ENCODE measurements at places on chromosomes 3 and 15.

DNA sequence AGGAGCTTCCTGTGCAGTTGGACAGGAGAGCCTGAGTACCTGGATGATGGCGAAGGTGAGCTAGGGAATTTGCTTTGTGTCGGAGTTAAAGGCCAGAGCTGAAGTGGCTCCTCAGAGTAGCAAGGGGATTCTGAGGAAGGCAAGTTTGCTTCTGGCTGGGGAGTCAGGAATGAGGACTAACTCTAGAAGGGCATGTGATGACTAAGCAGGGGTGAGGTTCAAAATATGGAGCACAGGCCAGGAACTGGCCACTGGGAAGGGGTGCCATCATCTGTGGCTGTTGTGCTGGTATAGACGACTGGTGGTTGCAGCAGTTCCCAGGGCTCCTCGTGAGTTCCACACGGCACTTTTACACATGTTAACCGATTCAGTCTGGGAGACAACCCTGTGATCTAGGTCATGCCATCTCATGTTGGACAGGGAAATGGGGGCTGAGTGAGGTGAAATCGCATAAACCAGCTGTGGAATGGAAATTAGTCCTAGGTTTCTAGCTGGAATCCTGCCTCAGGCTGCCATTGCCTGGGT is 100.8 kb downstream of the EEFSEC start:
- no peak for DNase-seq

DNA sequence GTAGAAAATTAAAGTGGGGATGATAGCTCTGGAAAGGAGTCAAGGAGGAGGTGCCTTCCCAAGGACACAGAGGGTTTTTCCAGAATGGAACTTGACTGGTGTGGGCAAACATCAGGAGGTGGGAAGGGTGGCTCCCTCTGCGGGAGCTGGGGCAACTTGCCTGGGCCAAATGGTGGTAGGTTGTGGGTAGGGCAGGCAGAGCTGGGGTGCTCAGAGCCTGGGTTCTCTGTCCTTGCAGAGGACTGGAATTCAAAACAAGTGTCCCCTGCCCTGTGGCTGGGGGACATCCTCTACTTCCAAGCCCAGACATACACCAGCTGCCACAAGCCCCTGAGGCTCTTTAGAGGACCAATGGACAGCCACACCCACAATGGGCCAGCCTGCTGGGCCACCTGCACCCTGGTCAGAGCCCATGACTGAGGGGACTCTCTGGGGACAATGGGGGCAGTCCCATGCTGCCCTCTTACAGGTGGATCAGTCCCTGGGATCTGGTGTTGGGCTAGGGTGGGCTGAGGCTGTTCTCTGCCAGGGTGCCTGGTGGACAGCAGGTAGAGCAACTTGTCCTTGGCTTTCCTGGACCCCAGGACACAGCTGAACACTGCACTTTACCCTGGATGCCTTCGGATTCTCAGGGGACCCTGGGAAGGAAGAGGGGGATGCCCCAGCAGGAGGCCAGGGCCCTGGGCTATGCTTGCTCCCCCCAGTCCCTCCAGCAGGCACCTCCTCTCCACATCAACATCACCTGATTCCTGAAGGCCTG is 38.6 kb upstream of the CSPG4 start:
- no peak for DNase-seq

DNA sequence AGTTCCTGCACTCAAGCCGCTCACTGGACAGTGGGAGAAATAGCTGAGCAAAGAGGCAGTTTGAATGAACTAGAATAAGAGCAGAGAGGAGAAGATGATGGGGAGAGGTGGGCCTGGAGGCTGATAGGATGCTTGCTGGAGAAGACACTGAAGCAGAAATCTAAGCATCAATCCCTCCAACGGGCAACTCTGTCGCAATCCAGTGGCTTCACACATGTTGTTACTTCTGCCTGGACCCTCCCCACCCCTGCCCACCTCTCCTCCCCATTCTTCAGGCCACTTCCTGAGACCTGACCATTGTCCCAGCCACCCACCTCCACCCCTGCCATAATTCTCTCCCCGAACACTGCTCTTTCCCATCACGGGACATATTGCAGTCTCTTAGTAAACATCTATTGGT is 76.0 kb downstream of the SRGAP3 start:
- DNase-seq = no peak

GRCh38 chr3:114498539-114499370 is 204.9 kb downstream of the TIGIT start:
- peak; percentile 78 for DNase-seq

GRCh38 chr15:64894395-64895056 is 17.2 kb upstream of the ANKDD1A start:
- DNase-seq = no peak

- peak; percentile 49 for DNase-seq
Measured at GRCh38 chr15:78840661-78841375, 29.6 kb upstream of the ADAMTS7 start.

GRCh38 chr15:90006217-90007075 is 5.3 kb downstream of the ZNF710 start:
- peak; percentile 75 for DNase-seq

DNA sequence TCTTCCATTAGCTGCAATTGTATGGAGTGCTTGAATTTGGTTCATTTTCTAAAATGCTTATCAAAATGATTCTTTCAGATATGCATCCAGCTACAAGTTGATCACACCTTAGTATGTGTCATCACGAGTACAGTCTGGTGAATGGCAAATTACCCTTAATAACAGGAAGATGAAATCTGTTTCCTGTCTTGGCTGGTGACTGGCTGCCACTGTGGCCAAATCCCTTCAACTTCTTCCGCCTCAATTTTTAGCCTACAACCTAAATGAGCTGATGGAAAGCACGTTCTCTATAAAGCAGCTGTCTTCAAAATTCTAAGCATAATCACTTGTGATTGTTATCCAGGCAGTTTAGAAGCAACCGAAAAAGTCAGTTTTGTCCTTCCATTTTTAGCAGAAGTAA is 387.1 kb upstream of the NECTIN3 start:
- DNase-seq = peak; percentile 3

- no peak for DNase-seq
Measured at GRCh38 chr3:193686665-193687483, 93.9 kb downstream of the OPA1 start.

GRCh38 chr15:60673166-60673565 is 194.2 kb upstream of the ICE2 start:
- no peak for DNase-seq

GRCh38 chr15:51314391-51315337 is 23.7 kb downstream of the CYP19A1 start:
- no peak for DNase-seq

- DNase-seq = no peak
Measured at GRCh38 chr15:67380921-67381320, 126.3 kb downstream of the IQCH start.

- DNase-seq = no peak
Measured at GRCh38 chr15:94749811-94750617, 518.7 kb downstream of the MCTP2 start.

DNA sequence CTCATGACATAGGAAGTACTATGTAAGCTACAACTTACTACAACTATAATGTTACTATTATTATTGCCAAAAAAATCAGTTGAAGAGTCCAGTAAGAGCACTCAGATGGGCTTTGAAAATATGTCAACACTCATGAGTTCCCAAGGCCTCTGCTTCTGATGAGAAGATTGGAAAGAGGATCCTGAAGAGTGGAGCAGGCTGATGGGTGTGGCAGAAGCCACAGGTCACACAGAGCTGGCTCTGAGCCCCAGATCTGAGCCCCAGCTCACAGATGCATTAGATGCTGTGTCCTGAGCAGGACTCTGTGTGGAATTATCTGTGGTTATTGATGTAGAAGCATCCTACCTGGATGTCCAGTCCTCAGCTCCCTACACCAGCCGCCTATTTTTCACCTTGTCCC is 65.6 kb downstream of the SPSB4 start:
- DNase-seq = no peak

- no peak for DNase-seq
Measured at GRCh38 chr15:73335026-73335425, 33.7 kb downstream of the HCN4 start.

- DNase-seq = no peak
Measured at GRCh38 chr3:42692667-42693529, 7.6 kb downstream of the KLHL40 start.

- DNase-seq = peak; percentile 16
Measured at GRCh38 chr15:76327191-76328105, 9.1 kb upstream of the ISL2 start.

- DNase-seq = no peak
Measured at GRCh38 chr3:88807491-88808105, 299.8 kb upstream of the EPHA3 start.

DNA sequence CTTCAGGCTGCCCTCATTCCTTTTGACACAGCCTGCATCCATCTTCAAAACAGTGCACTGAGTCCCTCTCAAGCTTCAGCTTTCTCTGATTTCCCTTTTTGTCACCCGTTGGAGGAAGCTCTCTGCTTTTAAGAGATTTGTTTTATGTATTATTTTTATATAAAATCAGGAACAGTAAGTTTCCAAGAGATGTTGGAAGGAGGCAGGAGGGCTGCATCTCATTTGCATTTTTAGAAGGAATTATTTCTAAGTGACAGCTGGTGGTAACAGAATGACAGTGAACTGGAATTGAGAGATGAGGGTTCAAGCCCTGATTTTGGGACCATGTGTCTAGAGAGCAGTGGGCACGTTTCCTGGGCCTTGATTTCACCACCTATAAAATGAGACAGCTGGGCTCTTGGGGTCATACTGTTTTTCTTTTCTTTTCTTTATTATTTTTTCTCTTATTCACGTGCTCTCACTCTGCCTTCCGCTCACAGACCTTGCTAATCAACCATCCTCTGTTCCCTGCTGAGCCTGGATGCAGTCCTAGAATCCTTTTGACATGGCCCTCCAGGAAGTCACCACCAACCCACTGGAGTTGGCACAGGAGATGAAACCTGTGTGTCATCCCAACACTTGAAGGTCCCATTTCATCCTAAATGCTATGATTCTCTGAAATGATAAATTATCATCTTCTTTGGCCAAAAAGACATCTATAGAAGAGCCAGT is 148.6 kb downstream of the CACNA2D3 start:
- peak; percentile 34 for DNase-seq

GRCh38 chr3:133464573-133464972 is 64.7 kb downstream of the BFSP2 start:
- DNase-seq = peak; percentile 56

DNA sequence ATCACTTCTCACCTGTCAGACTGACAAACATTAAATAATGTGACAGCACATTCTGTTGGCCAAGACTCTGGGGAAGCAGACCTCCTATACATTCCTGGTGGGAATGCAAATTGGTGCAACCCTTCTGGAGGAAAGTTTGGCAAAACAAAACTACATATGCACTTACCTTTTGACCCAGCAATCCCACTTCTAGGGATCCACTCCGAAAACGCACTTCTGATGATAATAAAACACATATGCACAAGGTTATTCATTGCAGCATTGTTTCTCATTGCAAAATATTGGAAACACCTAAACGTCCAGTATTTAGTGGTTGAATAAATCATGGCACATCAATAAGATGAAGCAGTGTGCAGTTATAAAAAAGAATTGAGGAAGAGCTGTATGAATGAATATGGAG is 145.5 kb upstream of the ABHD17C start:
- no peak for DNase-seq

Data from NCI-H69 (cell line).